Bronchial smooth muscle cell (primary cell): ENCODE measurements at places on chromosomes 3 and 15. TPM values are rescaled to one million over a fixed set of nuclear protein-coding genes. Genes with fewer than 3 reads are reported as not detected.

CCDC54 gene
- total RNA-seq: not detected in 2 replicates

CPLX3 gene
- total RNA-seq: under 0.01 TPM in 1 of 2 replicates, not detected in the other

RAD51 gene
- 1.4 TPM in 2 replicates for total RNA-seq

AADACL2 gene
- total RNA-seq: not detected in 2 replicates

SKOR1 gene
- total RNA-seq: 0.16 and 0.17 TPM in 2 replicates

GATM gene
- total RNA-seq: 0.16 and 0.17 TPM in 2 replicates

BRK1 gene
- total RNA-seq: 131 and 142 TPM in 2 replicates

CEMIP gene
- total RNA-seq: 27.4 and 78.4 TPM in 2 replicates

STRIT1 gene
- not detected in 2 replicates for total RNA-seq

MAP4 gene
- total RNA-seq: 73.1 and 74.9 TPM in 2 replicates

NUSAP1 gene
- total RNA-seq: 11.1 and 11.7 TPM in 2 replicates

SHC4 gene
- 4.2 and 5.0 TPM in 2 replicates for total RNA-seq

PIGZ gene
- 1.3 TPM in 2 replicates for total RNA-seq

CCR9 gene
- not detected in 2 replicates for total RNA-seq

CHRNB4 gene
- total RNA-seq: not detected in 2 replicates

CD200R1 gene
- total RNA-seq: 0.09 and 0.16 TPM in 2 replicates
